Transverse colon (tissue), 4 donors: ENCODE measurements at places on chromosomes 5 and 9. TPM values are rescaled to one million over a fixed set of nuclear protein-coding genes. Genes with fewer than 3 reads are reported as not detected.

Gene ZNF483
- 2.8 TPM for total RNA-seq

Gene SOX30
- not detected for total RNA-seq

DNA sequence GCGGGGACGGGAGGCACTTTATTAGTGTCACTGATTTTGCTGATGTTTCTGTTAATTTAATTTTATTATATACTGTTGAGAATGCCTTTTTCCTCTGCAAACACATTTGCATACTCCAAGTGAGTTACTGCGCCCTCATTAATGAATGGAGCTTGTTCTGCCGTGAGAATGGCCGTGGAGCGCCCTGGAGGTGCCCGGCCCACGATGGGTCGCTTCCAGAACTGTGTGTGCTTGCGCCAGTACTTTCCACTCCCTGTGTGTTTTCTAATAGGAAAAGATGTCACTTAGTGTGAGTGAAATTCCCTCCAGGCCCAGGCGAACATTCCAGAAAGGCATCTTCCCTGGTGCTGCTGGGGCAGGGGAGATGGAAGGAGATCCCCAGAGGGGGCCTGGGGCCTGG lies 30.1 kb downstream of the NDUFS6 start:
- H3K27me3 ChIP-seq = peaks cover 15% of the 10 kb centered on the region
- H3K36me3 ChIP-seq = no peaks in the 10 kb centered on the region
- DNase-seq = no peak
- H3K4me1 ChIP-seq = no peaks in the 10 kb centered on the region

Gene PDGFRB
- total RNA-seq = 35.9 TPM

DNA sequence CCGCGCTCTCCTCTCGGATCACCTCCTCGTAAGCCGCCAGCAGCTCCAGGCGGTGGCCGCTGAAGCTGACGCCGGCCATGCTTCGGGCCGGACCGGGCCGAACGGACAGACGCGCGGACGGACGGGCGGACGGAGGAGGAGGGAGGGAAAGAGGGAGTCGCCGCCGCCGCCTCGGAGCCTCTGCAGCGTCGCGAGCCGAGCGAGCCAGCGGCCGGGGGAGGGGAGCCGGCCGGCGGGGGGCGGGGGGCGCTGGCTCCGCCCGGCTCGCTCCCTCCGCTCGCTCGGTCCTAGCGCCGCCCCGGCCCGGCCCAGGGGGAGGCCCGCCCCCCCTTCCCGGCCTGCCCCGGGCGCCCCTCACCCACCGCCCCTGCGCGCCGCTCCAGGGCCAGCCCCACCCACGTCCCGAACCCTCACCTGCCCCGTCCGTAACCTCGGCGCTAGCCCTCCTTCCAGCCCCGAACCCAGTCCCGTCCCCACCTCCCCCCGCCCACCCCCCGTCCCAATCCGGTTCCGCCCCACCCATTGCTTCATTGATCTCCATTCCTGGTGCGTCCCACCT lies at the start of gene DBN1:
Gene DBN1, minus strand, starts transcription at position 192 of the 559 bp plus-strand sequence. Its CDS starts 113 bp downstream, at position 79.
- peak within 1 kb of the TSS; percentile 78 for H3K27ac ChIP-seq
- DNase-seq = peak; percentile 46
